ENCODE measurements at places on chromosomes 11 and 22.
A peak's percentile ranks its signal among the peaks of the same experiment; 100 is the strongest.

- DNase-seq: no peak
Measured at GRCh38 chr11:79594834-79595233, 154.0 kb upstream of the TENM4 start.

DNA sequence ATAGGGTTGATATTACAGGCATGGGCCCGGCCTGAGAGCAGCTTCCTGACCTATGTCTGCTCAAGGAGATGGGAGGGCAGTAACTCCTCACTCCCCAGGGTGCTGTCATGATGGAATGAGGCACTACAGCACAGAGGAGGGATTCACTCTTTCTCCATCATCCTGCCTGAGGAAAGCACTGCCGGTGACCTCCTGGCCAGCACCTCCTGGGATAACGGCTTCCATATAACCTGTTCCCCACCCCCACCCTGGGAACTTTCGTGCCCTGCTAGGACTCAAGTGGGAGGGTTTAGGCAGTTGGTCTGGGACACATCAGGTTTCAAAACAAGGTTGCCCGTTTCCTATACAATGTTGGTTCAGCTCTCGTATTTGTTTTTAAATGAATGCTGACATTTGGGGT, 42.7 kb upstream of the MN1 start:
- DNase-seq: no peak

GRCh38 chr11:12693094-12693478, 18.9 kb downstream of the TEAD1 start:
- DNase-seq: no peak

DNA sequence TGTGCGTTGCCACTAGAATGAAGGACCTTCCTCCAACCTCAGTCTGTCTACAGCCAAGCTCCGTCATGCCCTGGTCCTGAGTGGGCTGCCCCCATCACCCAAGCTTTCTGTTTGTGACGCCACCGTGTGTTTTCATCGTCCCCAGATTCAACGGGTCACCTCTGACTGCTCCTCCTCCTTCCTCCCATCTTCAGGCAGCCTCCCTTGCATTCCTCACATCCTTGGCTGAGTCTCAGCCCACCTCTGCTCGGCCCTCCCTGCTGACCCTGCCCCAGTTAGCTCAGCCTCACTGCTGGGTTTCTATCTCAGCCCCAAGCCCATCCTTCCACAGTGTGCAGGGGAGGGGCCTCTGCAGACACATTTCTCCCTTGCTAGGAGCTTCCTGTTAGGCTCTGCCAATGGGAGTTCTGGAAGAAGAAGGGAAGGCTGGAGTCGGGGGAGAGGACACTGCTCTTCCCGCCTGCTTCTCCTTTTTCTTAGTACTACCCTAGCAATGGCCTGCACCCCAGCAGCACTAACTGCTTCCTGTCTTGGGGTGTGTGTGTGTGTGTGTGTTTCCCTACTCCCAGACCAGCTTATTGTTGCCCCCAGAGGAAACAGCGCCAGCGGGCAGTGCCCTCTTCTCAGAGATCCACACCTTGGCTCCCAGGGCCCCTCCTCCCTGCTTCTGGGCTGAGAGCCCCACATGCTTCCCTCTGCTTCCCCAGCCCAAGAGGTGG, 5.2 kb downstream of the IFT27 start:
- no peak for DNase-seq

DNA sequence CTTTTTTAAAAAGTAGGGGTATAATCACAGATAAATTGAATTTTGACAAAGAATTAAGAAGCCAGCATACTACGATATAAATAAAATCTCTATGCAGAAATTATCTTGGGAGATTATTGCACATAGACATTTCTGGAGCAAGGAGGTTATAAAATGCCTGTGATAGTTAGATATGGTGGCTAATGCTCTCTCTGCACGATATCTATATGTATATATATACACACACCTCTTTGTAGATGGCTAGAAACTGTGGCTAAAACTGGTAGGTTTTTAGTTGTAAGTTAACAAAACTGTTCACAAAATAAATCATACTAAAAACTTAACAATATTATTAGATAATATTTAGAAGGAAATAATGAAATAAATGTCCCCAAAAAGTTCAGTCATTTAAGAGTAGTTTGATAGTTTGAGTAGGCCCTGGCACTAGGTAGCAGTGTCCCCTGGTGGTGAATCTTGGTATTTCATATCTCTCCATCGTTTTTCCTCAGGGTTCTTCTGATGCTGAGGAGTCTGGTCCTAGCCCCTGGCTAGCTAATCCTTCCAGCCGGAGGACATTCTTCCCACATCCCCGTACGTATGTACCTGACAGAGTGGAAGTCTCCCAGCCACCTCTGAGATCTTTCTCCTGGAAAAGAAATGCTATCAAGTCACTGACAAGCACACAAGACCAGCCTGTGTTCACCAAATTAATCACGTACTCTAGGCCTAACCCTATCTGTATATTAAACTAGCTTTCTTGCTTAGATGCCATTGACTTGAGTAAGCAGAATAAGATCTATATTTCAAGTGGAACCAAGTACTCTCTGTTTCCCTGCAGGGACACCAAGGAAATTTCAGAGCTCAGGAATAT, 32.2 kb downstream of the ART5 start:
- peak; percentile 9 for DNase-seq

DNA sequence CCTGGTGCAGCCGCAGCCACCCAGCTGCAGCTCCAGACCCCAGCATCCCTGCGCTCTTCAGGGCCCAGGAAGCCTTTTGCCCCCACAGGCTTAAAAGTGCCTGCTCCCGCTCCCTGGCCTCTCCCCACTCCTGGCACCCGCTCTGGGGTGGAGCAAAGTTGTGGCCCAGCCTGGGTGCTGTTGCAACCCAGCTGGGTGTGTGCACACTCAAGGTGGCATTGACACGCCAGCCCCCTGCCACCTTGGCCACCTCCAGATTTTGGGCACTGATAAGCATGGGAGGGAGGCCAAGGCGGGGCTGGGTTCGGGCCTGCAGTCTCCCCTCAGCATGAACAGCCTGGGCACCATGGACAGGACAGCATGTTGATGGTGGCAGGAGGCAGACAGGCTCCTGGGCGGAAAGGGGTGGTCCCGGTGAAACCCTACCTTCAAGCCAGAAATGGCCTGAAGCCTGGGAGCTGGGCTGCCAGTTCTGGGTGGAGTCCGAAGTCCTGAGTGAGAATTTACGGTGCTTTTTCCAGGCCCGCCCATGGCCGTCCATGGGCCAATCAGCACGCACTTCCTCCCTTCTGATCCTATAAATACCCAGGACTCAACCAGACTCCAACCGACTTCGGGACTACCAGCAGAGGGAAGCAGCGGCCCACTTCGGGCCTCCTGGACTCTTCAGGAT, 23.6 kb upstream of the RNASEH2C start:
- DNase-seq: no peak

GRCh38 chr11:36684840-36685801, 87.1 kb upstream of the RAG2 start:
- no peak for DNase-seq

GRCh38 chr11:105244160-105244825, 104.7 kb upstream of the CARD18 start:
- DNase-seq: peak; percentile 74

- no peak for DNase-seq
Measured at GRCh38 chr22:44932493-44932892, 77.3 kb downstream of the PHF21B start.

DNA sequence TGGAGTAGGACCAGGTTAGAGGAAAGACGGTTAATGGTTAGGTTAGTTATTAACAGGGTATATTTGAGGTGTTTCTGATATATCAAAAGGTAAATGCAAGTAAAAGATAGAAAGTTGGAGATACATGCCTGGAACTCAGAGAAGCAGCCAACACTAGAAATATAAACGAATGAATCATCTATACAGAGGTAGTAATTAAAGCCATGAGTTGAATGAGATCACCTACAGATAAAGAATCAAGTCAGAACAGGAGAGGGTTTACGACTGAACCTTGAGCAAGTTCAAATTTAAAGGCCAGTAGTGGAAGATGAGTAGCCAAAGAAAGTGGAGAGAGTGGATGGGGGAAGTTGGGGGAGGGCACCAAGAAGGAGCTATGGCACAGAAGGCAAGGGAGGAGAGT, 73.9 kb downstream of the SPON1 start:
- DNase-seq: no peak

DNA sequence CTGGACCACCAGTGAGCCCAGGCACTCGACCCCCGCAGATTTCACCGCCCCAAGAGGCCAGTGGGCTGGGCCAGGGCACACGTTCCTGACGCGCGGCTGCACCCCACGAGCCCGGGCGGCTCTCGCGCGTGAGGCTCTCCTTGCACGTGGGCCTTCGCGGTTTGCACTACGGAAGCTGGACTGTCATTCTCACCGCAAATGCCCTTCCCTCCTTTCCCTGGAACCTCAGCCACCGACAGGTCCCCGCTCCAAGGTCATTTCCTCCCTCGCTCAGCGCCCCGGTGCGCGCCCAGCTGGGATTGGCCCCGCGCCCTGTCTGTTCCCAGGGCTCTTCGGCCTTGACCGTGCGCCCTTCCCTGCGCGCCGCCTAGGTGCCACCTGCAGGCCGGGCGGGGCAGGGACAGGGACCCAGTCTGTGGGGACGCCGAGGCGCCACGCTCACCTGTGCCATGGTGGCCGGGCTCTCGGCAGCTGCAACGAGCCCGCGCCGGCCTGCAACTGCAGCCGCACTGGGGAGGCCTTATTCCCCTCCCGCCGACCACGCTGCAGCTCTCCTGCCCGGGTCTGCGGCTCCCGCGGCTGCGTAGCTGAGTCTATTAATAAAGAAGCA, 2.1 kb upstream of the CPT1A start:
- DNase-seq: no peak

DNA sequence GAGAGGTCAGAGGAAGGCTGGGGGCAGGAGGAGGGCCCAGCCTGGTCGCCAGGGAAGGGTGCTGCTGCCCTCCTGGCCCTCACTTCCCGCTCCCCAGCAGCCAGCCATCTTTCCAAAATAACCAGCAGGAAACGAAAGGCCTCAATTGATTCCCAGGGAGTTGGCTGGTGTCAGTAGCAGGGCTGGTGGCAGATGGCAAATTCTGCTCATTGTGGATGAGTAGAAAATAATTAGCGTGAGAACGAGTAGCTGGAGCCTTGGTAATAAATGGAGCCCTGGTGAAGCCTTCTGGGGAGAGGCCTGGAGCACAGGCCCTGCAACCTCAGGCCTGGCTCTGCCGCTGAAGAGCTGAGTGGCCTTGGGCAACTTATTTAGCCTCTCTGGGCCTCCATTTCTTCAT, 31.3 kb downstream of the DAGLA start:
- DNase-seq: no peak

DNA sequence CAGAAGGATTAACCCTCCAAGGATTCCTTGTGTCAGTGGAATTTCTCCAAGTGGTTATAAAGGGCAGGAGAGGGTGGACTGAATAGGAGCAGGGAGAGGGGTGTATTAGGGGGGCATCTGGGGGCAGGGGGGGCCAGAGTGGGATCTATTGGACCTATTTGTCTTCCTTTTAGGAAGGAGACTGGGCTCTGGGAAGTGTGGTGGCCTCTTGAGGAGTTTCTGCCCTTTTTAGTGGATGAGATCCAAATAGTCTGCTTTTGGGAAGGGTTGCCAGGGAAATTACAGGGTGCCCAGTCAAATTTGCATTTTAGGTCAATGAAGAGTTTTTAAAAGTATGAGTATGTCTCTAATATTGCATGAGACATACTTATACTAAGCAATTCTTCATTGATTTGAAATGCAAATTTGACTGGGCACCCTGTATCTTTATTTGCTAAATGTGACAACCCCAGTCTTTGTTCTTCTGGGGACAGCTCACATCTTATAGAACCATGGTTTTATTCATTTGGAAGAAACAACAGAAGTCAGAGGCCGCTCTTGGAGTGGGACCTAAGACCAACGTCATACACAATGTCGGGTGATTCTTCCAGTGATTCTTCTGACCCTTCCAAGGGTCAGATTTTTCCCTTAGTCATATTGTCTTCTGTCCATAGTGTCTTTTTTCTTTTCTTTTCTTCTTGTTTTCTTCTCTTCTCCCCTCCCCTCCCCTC, 429 bp upstream of the SLC22A6 start:
- no peak for DNase-seq

GRCh38 chr11:72582206-72583176, 91.7 kb downstream of the PDE2A start:
- no peak for DNase-seq

DNA sequence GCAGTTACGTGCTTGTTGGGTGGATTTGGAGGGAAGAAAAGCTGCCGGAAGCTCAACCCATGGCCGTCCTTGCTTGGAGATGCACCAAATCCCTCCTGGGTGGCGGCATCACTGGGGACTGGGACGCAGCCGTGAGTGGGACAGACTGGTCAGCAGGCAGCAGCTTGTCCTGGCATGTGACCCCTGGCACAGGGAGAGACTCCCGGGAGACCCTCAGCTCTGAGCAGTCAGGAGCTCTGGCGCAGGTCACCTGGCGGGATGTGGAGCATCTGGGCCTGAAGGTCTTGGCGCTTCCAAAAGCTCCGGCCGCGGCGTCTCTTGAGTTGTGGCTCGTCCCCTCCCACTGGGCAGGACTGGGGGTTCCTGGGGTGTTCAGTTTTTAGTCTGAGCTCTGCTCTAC, 26.3 kb downstream of the PTDSS2 start:
- no peak for DNase-seq

GRCh38 chr22:27799015-27799826, 2.3 kb downstream of the MN1 start:
- no peak for DNase-seq

DNA sequence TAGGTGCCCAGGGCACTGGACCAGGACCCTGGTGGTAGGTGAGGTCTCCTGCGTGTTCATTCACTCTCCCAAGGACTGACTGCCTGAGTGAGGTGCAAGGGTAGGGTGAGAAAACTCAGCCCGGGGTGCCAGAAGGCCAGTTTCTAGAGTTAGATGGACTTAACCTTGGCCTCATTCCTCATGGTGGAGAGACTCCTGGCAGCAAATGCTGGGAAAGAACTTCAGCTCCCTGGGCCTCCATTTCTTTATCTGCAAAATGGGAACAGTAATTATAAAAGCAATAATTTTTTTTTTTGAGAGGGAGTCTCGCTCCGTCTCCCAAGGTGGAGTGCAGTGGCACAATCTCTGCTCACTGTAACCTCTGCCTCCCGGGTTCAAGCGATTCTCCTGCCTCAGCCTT, 47.7 kb downstream of the TRIOBP start:
- DNase-seq: no peak

- DNase-seq: no peak
Measured at GRCh38 chr11:26909515-26909914, 84.4 kb upstream of the FIBIN start.

GRCh38 chr11:7353100-7353499, 101.4 kb downstream of the SYT9 start:
- DNase-seq: no peak

- DNase-seq: no peak
Measured at GRCh38 chr11:44241851-44242250, 68.1 kb downstream of the ALX4 start.

- DNase-seq: no peak
Measured at GRCh38 chr22:35409783-35410662, 10.1 kb downstream of the MCM5 start.
